ENCODE measurements at places on chromosomes 11 and 22. TPM values are rescaled to one million over a fixed set of nuclear protein-coding genes. Genes with fewer than 3 reads are reported as not detected.
A peak's percentile ranks its signal among the peaks of the same experiment; 100 is the strongest.

FIBIN gene
- total RNA-seq = 27.3 TPM

- H3K4me1 ChIP-seq = peaks cover 22% of the 10 kb centered on the region
- peak overlapping the region; percentile 83 for H3K4me3 ChIP-seq
- no peaks in the 10 kb centered on the region for H3K27me3 ChIP-seq
- no peaks in the 10 kb centered on the region for H3K36me3 ChIP-seq
Observed at GRCh38 chr11:57640068-57640800, 9.5 kb downstream of the YPEL4 start.

- H3K4me3 ChIP-seq = no peak overlapping the region
- no peaks in the 10 kb centered on the region for H3K27me3 ChIP-seq
- DNase-seq = no peak
- H3K4me1 ChIP-seq = no peaks in the 10 kb centered on the region
- no peak overlapping the region for H3K27ac ChIP-seq
Observed at GRCh38 chr11:121500275-121500674, 47.5 kb upstream of the SORL1-AS1 start.

MMP13 gene
- not detected for total RNA-seq

GRCh38 chr11:112355726-112356125 lies 95.1 kb upstream of the PLET1 start:
- H3K4me1 ChIP-seq = no peaks in the 10 kb centered on the region
- no peak overlapping the region for H3K4me3 ChIP-seq
- no peak overlapping the region for H3K27ac ChIP-seq

RTN4RL2 gene
- total RNA-seq = 3.2 TPM

OR4A16 gene
- total RNA-seq = not detected

C11orf16 gene
- not detected for total RNA-seq

OR52J3 gene
- total RNA-seq = not detected

MRGPRF gene
- 13.2 TPM for total RNA-seq

GRCh38 chr22:41350087-41350486 lies 31.7 kb upstream of the TEF start:
- H3K4me3 ChIP-seq = no peak overlapping the region
- peaks cover 93% of the 10 kb centered on the region for H3K36me3 ChIP-seq
- H3K4me1 ChIP-seq = no peaks in the 10 kb centered on the region
- H3K27ac ChIP-seq = no peak overlapping the region
- H3K27me3 ChIP-seq = no peaks in the 10 kb centered on the region
- no peak for DNase-seq

SOX6 gene
- total RNA-seq = 8.3 TPM

GRCh38 chr11:8286886-8287285 lies 23.2 kb upstream of the LMO1 start:
- no peak overlapping the region for H3K27ac ChIP-seq
- H3K4me3 ChIP-seq = no peak overlapping the region
- no peak for DNase-seq
- H3K4me1 ChIP-seq = peaks cover 6% of the 10 kb centered on the region

DNA sequence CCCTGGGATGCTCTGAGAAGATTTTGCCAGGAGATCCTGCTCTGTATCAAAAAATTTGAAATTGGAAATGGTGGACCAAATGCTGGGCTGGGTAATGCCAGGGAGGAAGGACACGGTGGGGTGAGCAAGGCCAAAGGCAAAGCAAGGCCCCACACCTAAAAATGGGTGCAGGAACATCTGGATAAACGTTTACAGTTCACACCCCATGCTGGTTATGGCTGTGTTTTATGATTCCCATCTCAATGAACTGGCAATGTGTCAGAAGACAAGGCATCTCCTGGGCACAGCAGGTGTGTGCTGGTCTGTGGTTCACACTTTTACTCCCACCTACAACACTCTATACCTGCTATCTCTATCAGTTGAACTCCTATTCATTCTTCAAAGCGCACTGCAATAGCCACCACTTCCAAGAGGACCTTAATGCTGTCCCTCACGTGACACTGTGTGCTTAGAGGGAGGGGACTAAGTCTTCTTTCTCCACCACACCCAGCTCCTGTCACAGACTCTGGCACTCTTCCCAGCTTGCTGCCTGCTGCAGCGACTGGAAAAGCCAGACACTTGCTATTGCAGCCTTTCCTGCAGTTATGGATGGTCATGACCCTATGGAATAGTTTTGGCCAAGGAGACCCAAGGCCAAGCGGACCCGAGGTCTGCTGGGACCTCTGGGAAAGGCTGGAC lies 277.5 kb downstream of the CTTN start:
- no peaks in the 10 kb centered on the region for H3K27me3 ChIP-seq
- DNase-seq = no peak
- H3K27ac ChIP-seq = no peak overlapping the region
- H3K36me3 ChIP-seq = no peaks in the 10 kb centered on the region
- no peak overlapping the region for H3K4me3 ChIP-seq
- H3K4me1 ChIP-seq = no peaks in the 10 kb centered on the region

OR5B21 gene
- total RNA-seq = not detected

DNA sequence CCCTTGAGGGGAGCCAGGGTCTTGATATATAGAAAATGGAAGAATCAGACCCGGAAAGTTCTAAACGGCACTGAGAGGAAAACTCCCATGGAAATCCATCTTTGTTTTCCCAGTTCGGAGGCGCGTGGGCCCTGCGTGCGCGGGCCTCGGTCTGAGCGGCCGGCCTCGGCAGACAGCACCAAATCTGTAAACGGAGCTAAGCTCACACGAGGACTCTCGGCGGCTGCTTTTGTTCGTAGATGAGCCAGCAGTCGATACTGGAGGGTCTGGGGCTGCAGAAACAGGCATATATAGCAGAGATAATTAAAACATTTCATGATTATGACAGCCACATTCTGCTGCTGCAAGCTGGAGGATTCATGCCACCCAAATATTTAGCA lies 68.5 kb upstream of the PPARA start:
- H3K27ac ChIP-seq = peak overlapping the region; percentile 98
- H3K4me1 ChIP-seq = peaks cover 71% of the 10 kb centered on the region
- H3K4me3 ChIP-seq = peak overlapping the region; percentile 89
- DNase-seq = peak; percentile 42
- H3K36me3 ChIP-seq = peaks cover 24% of the 10 kb centered on the region

DNA sequence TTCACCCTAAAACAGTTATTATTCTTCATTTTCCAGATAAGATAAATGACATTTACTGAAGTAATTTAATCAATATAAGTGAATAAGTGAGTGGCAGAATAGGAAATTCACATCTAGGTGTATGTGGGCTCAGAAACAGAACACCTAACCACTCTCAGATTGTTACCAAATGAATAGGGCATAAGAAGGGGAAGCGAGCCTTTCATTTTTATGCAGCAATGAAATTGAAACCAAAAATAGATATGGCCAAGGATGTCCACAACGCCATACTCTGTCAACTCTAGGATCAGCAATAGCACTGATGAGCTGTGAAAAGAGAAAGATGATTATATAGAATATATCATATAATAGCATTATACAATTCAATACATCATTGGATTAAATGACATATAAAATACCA lies 398.1 kb upstream of the API5 start:
- H3K4me1 ChIP-seq = no peaks in the 10 kb centered on the region
- DNase-seq = no peak
- H3K4me3 ChIP-seq = no peak overlapping the region
- H3K36me3 ChIP-seq = no peaks in the 10 kb centered on the region

NCF4 gene
- 37.0 TPM for total RNA-seq

GRCh38 chr22:38214302-38215056 lies 12.7 kb downstream of the MAFF start:
- peaks cover 28% of the 10 kb centered on the region for H3K4me1 ChIP-seq
- H3K27me3 ChIP-seq = no peaks in the 10 kb centered on the region
- peaks cover 7% of the 10 kb centered on the region for H3K36me3 ChIP-seq
- peak; percentile 88 for DNase-seq
- peak overlapping the region; percentile 29 for H3K4me3 ChIP-seq

- H3K27ac ChIP-seq = no peak overlapping the region
- no peak overlapping the region for H3K4me3 ChIP-seq
- H3K36me3 ChIP-seq = no peaks in the 10 kb centered on the region
Observed at GRCh38 chr11:15006139-15006759, 34.1 kb upstream of the CALCA start.

DDIAS gene
- total RNA-seq = 3.8 TPM

DNA sequence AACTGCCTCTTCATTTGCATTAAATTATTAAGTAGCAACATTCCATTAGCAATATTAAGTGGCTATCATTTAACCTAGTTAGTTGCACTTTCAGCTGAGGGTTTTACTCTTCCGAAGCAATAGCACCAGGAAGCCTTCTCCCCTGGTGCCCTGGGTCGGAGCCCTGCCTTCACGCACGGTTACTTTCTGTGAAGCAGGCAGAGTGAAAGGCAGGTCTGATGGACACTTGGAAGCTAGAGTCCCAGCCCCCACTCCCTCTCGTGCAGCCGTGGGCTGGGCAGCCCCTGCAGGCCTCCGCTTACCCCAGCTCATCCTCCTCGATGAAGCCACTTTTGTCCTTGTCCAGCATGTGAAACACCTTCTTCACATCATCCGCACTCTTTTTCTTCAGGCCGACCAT lies 2.0 kb downstream of the PVALB start:
- peaks cover 14% of the 10 kb centered on the region for H3K4me1 ChIP-seq
- H3K27me3 ChIP-seq = peaks cover 65% of the 10 kb centered on the region
- no peak for DNase-seq
- H3K27ac ChIP-seq = no peak overlapping the region
- H3K4me3 ChIP-seq = no peak overlapping the region

- no peaks in the 10 kb centered on the region for H3K4me1 ChIP-seq
- DNase-seq = no peak
- H3K36me3 ChIP-seq = no peaks in the 10 kb centered on the region
- H3K4me3 ChIP-seq = no peak overlapping the region
- H3K27ac ChIP-seq = no peak overlapping the region
- no peaks in the 10 kb centered on the region for H3K27me3 ChIP-seq
Observed at GRCh38 chr11:93025558-93026255, 56.3 kb downstream of the MTNR1B start.

- peaks cover 76% of the 10 kb centered on the region for H3K27me3 ChIP-seq
- no peaks in the 10 kb centered on the region for H3K36me3 ChIP-seq
- H3K4me3 ChIP-seq = no peak overlapping the region
- H3K27ac ChIP-seq = no peak overlapping the region
- DNase-seq = no peak
- peaks cover 4% of the 10 kb centered on the region for H3K4me1 ChIP-seq
Observed at GRCh38 chr22:39556970-39557841, 13.3 kb upstream of the CACNA1I start.

TESMIN gene
- 0.81 TPM for total RNA-seq

GRCh38 chr22:37312549-37313183 lies 30.4 kb downstream of the CYTH4 start:
- H3K27me3 ChIP-seq = no peaks in the 10 kb centered on the region
- H3K36me3 ChIP-seq = no peaks in the 10 kb centered on the region
- no peak overlapping the region for H3K27ac ChIP-seq
- H3K4me3 ChIP-seq = no peak overlapping the region
- DNase-seq = peak; percentile 62

DNA sequence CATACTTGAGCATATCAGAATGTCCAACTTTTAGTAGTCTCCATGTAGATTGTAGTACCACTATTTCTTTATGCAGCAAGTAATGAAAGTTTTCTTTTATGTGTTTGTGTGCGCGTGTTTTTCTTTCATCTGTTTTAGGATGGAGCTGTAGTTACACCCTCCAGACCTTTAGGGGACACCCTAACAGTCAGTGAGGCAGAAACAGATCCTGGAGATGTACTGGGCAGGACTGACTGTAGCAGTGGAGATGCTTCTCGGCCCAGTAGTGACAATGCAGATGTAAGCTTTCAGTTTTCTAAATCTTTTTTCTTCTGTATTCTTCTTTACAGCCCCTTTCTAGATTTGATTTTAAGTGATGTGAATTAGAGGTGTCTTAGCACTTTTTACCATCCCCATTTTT lies 79.9 kb upstream of the GRIK4 start:
- H3K27me3 ChIP-seq = no peaks in the 10 kb centered on the region
- no peak overlapping the region for H3K4me3 ChIP-seq
- peak overlapping the region; percentile 14 for H3K27ac ChIP-seq
- peaks cover 19% of the 10 kb centered on the region for H3K36me3 ChIP-seq
- peaks cover 11% of the 10 kb centered on the region for H3K4me1 ChIP-seq
- no peak for DNase-seq

- H3K4me3 ChIP-seq = peak overlapping the region; percentile 21
- H3K36me3 ChIP-seq = no peaks in the 10 kb centered on the region
- H3K27me3 ChIP-seq = peaks cover 9% of the 10 kb centered on the region
- no peak for DNase-seq
- H3K4me1 ChIP-seq = peaks cover 35% of the 10 kb centered on the region
Observed at GRCh38 chr11:46338636-46338987, 8.7 kb upstream of the DGKZ start.

DNA sequence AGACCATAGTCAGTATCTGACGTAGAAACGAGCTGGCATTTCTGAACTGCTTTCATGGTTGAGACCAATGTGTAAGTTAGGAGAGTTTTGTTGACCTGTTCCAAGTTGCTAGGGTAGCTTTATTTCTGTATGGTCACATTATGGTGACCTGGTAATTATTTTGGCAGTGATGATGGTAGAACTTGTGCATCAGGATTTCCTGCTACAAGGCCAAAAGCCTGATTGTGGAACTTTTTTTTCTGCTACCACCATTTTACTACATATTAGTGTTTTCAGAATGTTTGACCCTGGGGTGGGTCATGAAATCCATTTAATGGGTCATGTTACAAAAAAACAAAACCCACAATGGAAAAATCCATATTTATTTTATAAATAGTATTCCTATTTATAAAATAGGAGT lies 18.9 kb downstream of the FBXO7 start:
- no peaks in the 10 kb centered on the region for H3K27me3 ChIP-seq
- H3K27ac ChIP-seq = no peak overlapping the region
- no peak for DNase-seq
- H3K4me1 ChIP-seq = no peaks in the 10 kb centered on the region
- H3K36me3 ChIP-seq = peaks cover 100% of the 10 kb centered on the region

DNA sequence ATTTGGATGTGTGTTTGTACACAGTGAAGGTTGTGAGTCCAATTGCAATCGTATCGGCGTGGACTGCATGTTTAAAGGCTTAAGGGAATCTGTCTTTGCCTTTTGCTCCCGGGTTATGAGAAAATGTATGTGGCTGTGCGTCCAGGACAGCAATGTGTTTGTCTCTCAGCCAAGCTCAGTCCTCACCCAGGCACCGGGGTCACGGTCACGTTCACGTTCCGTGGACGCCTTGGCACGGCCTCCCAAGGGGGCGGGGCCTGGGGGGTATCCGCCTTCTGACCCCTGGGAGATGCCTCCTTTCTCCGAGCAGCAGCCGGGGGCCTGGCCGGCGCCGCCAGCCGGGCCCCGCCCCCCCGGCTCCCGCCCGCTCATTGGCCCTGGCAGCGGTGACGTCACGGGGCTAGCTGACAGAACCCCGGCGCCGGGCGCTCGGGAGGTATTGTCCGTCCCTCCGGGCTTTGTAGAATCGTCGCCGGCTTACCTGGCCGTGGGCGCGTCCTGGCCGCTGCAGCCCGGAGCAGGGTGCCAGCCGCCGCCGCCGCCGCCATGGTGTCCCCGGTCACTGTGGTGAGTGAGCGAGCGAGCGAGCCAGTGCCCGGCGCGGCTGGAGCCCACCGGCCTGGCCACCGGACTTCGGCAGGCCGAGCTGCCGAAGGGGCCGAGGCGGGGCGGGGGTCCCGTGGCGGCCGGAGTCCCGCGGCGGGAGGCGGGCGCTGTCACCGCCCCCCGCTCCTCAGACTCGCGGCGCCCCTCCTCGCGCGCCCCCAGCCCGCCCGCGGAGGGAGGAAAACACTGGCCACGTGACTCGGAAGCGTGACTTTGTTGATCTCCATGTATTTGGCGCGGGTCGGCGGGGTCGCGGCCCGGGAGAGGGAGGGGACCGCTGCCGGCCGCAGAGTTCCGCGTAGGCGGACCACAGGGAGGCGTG lies at the start of gene TMEM86A:
Gene TMEM86A, plus strand, starts transcription at position 439 of the 928 bp plus-strand sequence. Its CDS starts 108 bp downstream, at position 547.
- no peaks in the 10 kb centered on the region for H3K27me3 ChIP-seq
- H3K4me1 ChIP-seq = peaks cover 11% of the 10 kb centered on the region
- H3K36me3 ChIP-seq = peaks cover 4% of the 10 kb centered on the region
- H3K4me3 ChIP-seq = peak within 1 kb of the TSS; percentile 77

IGSF22 gene
- total RNA-seq = 1.2 TPM

CD248 gene
- total RNA-seq = 10.0 TPM

Measured in upper lobe of right lung (tissue), 1 donor.